ENCODE measurements at places on chromosomes 7 and 10.

DNA sequence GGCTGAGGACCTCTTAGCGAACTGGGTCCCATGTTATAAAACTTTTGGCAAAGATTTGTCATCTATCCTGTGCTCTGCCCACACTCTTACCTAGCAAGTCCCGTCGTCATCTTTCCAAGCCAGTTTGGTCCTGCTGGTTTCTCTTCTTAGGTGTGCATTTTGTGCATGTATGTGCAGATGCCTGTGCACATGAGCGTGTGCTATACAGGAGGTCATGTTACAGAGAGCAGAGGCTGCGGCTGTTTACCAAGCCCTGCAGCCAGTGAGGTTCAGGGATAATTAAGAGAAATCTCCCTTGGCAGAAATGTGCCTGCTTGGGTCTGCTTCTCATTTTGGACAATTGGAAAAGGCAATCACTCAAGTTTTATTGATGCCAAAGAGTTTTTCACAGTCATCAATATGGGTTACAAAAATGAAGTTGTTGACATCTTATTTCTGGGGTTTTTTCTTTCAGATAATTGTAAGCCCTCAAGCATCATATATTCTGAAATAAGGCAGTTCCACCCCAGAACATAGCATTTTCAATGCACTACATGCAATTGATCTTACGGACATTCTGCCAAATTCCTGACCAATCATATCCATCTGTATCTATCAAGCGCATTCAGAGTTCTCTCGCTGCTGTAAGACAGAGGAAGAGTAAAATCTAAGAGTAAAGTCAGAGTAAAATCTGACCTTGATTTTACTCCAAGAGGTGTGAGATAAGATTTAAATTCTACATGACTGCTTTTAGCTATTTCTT, 361.4 kb upstream of the ZNF32 start:
- DNase-seq = no peak

- no peak for DNase-seq
These were observed 138.1 kb downstream of the ARL5B start for GRCh38 chr10:18797286-18797685.

- no peak for DNase-seq
These were observed 45.5 kb upstream of the DDC start for GRCh38 chr7:50610521-50611277.

DNA sequence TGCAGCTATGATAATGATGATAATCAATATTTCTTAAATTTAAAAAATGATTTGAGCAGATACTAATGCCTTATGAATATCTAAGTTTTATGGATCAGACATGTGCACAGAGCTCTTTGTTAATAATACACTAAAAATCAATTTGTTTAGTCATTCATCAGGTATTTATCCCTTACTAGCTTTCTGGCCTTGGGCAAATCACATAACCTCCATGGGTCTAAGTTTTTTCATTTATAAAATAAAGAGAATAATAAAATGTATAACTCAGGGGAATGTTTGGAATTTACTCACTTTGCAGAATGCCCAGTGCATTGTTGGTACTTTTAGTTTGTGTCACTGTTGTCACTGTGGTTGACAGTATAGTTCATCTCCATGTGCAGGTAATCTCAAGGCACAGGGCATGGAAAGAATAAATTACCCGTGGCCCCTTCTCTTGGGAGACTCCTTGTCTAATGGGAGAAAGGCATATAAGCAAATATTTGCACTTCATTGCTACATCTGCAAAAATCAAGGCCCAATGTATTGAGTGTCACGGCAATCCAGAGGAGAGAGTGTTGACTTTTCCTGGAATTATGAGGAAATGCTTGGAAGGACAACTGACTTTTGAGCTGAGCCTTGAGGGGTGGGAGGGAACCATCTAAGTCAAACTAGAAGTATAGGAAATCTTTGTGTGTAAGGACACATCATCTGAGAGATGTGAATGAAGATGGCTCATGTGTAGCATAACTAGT, 64.7 kb upstream of the CTTNBP2 start:
- no peak for DNase-seq

DNA sequence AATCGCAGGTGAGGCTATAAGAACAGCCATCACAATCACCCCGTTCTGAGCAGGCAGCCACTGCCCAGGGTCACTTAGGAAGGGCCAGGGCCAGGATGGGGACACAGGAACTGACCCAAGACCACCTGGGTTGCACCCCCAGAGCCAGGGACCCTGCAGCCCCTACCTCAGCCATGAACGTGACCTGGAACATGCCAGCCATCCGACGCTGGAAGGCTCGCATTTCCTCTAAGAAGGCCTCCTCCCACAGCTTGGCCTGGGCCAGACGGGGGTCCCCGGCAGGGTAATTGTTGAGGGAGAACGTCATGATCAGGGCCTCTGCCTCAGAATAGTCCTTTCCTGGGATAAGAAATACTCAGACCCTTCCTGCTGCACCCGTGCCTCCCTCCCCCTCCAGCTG, 5.0 kb downstream of the NPC1L1 start:
- DNase-seq = no peak

DNA sequence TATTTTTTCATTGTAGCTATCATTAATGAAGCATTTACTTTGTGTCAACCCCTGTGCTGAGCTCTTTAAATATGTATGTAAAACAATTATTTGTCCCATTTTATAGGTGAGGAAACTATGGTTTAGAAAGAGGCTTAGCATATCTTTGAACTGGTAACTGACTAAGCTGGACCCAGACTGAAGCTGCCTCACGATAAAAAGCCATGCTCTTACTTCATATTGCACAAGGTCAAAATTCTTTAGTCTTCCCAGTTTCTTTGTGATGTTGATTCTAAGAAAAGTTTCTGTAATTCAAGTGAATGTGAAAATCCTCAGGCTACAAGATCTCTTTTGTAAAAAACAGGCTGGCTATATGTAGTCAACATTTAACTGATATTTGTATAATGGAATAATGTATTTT, 46.6 kb upstream of the SLC16A12 start:
- DNase-seq = no peak

- DNase-seq = peak; percentile 34
These were observed 635 bp downstream of the ZNF12 start for GRCh38 chr7:6705959-6706665.

DNA sequence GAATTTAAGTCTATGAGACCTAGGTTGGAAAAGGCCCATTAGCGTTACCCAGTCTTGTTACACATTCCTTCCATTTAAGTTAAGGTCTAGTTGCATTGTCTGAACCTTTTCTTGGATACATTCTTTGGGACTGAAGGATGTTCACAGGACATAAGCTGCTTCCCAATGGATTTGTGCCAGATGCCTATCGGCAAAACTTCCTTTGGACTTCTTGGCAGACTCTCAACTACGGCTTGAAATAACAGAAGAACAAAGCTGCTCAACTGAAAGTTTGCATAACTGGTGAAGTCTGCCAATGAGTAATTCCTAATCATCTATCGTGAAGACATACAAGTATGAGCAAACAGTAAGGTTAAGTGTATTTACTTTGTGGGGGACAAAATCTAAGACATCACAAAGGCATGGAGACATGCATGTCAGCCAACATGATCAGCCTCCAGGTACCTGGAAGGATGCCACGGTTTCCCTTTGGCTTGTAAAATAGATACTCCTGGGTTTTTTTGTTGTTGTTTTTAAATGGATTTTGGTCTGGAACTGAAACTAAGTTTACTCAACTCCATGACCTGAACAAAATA, 35.4 kb downstream of the MALSU1 start:
- peak; percentile 23 for DNase-seq

Data from frontal cortex (tissue), 4 donors.